ENCODE measurements at places on chromosomes 3 and 15.

DNA sequence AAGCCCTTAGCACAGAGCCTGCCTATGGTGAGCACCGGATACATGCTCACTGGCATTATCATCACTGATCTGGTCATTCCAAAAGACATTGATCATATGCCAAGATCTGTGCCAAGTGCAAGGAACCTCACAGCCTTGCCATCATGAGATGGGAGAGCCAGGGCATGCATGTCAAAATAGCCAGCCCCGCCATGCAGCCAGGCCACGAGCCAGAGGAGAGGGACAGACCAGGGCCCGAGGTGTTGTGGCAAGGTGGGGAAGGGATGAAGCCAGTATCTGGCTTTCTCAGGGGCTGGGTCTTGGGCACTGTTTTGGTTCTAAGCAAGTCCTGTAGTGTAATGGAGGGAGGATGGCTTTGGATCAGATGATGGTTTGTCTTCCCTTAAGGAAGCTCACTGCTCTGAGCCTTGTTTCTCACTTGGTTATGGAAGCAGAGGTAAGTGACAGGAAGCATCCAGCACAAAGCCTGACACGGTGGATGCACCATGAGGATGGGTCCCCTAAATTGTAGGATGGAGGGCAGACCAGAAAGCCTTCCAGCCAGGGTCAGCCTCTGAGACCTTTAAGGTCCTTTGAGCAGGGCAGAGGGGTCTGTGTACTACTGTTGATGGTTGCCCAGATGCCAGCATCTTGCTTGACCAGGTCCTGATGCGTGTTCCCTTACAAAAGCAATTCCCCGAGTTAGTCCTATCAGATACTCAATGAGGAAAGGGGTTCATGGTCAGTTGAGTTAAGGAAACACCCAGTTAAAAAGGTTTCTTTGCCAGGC lies 247.7 kb upstream of the TLE3 start:
- H3K27me3 ChIP-seq: peaks cover 8% of the 10 kb centered on the region
- no peak overlapping the region for H3K4me3 ChIP-seq
- H3K27ac ChIP-seq: no peak overlapping the region
- peaks cover 14% of the 10 kb centered on the region for H3K4me1 ChIP-seq
- no peaks in the 10 kb centered on the region for H3K36me3 ChIP-seq

- H3K4me3 ChIP-seq: peak overlapping the region; percentile 97
- no peaks in the 10 kb centered on the region for H3K27me3 ChIP-seq
- H3K36me3 ChIP-seq: no peaks in the 10 kb centered on the region
- peak overlapping the region; percentile 88 for H3K27ac ChIP-seq
- H3K4me1 ChIP-seq: peaks cover 44% of the 10 kb centered on the region
Observed at GRCh38 chr3:56800130-56800831, 1.5 kb downstream of the ARHGEF3 start.

GRCh38 chr3:129663930-129664646 lies 57.6 kb upstream of the PLXND1 start:
- H3K36me3 ChIP-seq: peaks cover 19% of the 10 kb centered on the region
- H3K4me3 ChIP-seq: no peak overlapping the region
- H3K4me1 ChIP-seq: peaks cover 17% of the 10 kb centered on the region
- H3K27me3 ChIP-seq: no peaks in the 10 kb centered on the region
- no peak for DNase-seq
- H3K27ac ChIP-seq: peak overlapping the region; percentile 97

DNA sequence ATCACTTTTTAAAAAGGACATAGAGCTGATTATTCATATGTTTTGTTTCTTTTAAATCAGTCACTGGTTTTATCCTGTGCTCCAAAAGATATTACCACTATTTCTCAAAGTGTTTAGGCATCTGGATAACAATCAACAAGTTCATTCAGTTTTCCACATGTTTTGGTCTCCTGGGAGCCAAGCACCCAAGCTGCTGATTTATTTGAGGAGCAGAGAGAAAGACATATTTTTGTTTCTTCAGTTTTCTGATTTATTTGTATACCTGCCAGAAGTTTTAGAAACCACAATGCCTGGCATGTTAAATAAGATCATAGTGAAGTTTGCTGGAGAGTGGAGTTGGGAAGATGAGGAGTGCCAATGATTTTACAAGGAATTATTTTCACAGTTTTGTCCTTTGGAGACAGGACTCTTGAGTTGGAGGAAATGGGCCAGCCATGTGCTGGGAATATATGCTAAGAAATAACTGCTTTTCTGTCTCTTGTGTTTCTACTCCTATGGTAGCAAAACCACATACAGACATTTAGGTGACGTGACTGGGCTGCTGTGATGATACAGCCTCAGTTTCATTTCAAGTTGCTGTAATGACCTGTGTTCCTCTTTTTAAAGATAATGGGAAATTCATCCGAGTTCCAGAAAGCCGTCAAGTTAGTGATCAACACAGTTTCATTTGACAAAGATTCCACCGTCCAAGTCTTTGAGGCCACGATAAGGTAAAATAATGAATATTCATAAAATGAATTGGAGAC lies 11.7 kb downstream of the EDEM1 start:
- DNase-seq: no peak
- peaks cover 50% of the 10 kb centered on the region for H3K36me3 ChIP-seq
- no peak overlapping the region for H3K27ac ChIP-seq
- H3K4me3 ChIP-seq: no peak overlapping the region

GRCh38 chr15:40421246-40422157 lies 15.9 kb downstream of the IVD start:
- no peak overlapping the region for H3K27ac ChIP-seq
- DNase-seq: no peak
- H3K4me3 ChIP-seq: no peak overlapping the region
- H3K27me3 ChIP-seq: no peaks in the 10 kb centered on the region
- H3K36me3 ChIP-seq: peaks cover 8% of the 10 kb centered on the region
- H3K4me1 ChIP-seq: peaks cover 9% of the 10 kb centered on the region

DNA sequence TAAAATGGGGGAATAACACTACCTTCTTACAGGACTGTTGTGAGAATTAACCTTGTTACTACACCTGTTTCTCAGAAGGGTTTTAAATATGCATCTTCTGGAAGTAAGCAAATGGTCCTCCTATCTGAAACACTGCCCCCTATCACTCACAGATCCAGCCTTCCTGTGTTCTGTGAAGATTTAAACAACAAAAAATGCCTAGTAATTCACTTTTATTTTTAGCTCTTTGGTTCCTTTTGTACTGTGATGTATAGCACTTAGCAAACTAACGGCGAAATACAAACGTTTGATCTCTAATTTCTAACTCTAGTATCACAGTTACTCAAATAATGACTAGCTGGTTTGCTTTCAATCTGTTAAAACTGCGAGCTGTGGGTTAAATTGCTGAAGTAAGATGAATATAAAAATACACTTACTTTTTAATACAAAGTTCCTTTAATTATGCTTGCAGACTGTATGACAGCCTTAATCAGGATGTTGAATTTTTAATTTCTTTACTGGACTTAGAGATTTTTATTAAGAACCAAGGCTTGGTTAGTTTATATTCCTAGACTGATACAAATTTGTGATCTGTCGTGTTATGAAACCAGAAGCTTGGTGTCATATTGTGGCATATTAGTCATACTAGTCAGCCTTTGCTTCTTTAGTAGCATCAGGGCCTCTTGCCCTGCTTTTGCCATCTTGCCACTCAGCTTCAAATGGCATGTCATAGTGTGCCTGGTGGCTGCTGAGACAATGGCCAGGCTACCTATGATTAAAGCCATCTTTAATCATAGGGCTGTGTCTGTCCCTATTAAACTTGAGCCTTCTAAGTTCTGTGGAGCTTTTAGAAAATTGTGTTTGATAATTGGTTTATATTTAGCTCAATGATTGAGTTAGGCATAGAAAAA lies 9.2 kb downstream of the EIF3J start:
- H3K36me3 ChIP-seq: peaks cover 23% of the 10 kb centered on the region
- no peaks in the 10 kb centered on the region for H3K27me3 ChIP-seq
- H3K4me1 ChIP-seq: peaks cover 21% of the 10 kb centered on the region
- peak overlapping the region; percentile 42 for H3K27ac ChIP-seq

- no peaks in the 10 kb centered on the region for H3K4me1 ChIP-seq
- DNase-seq: no peak
- no peaks in the 10 kb centered on the region for H3K36me3 ChIP-seq
- no peaks in the 10 kb centered on the region for H3K27me3 ChIP-seq
- no peak overlapping the region for H3K4me3 ChIP-seq
Observed at GRCh38 chr3:81029861-81030260, 731.6 kb downstream of the GBE1 start.

DNA sequence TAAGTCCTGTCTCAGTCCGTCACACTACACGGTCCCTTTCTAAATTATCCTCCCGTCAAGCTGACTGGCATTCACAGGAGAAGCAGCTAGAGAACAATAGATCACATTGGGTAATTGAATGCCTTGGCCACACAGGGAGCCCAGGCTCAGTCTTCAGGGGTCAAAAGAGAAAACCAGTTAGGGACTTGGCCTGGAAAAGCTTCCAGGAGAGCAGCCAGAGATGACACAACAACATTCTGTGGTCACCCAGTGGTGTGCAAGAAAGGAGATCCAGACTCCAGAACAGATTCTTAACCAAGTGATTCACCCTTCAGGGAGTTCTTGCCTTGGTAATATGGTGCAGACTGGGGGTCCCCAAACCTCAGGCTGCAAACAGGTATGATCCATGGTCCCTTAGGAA lies 15.9 kb downstream of the ARHGAP31 start:
- H3K27me3 ChIP-seq: no peaks in the 10 kb centered on the region
- no peak for DNase-seq
- H3K4me3 ChIP-seq: no peak overlapping the region
- peaks cover 4% of the 10 kb centered on the region for H3K4me1 ChIP-seq
- H3K27ac ChIP-seq: no peak overlapping the region

GRCh38 chr3:155367506-155367905 lies 74.0 kb upstream of the STRIT1 start:
- H3K4me3 ChIP-seq: no peak overlapping the region
- DNase-seq: no peak
- no peaks in the 10 kb centered on the region for H3K27me3 ChIP-seq

GRCh38 chr3:71673486-71673885 lies 51.7 kb downstream of the EIF4E3 start:
- H3K27me3 ChIP-seq: no peaks in the 10 kb centered on the region
- no peak overlapping the region for H3K27ac ChIP-seq
- no peak for DNase-seq
- H3K36me3 ChIP-seq: no peaks in the 10 kb centered on the region
- H3K4me3 ChIP-seq: no peak overlapping the region
- H3K4me1 ChIP-seq: peaks cover 24% of the 10 kb centered on the region

- peaks cover 19% of the 10 kb centered on the region for H3K4me1 ChIP-seq
- peak overlapping the region; percentile 28 for H3K4me3 ChIP-seq
- peak overlapping the region; percentile 55 for H3K27ac ChIP-seq
- peaks cover 3% of the 10 kb centered on the region for H3K36me3 ChIP-seq
- no peaks in the 10 kb centered on the region for H3K27me3 ChIP-seq
Observed at GRCh38 chr3:71317749-71318457, 265.6 kb downstream of the FOXP1 start.

- H3K27me3 ChIP-seq: no peaks in the 10 kb centered on the region
- no peaks in the 10 kb centered on the region for H3K4me1 ChIP-seq
- H3K36me3 ChIP-seq: no peaks in the 10 kb centered on the region
- DNase-seq: no peak
Observed at GRCh38 chr3:137990427-137990826, 19.5 kb upstream of the CLDN18 start.

DNA sequence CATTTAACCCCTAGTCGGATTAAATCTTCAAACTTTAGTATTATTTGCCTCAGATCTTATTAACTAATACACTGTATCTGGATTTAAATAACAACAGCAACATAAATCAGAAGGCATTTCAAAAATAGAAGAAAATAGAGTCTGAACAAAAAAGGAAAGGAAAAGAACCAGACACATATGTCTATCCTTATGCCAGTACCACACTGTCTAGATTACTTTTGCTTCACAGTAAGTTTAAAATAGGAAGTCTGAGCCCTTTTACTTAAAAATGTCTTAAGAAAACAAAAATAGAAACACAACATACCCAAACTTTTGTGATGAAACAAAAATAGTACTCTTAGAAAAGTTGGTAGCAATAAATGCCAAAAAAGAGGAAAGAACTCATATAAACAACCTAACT lies 1615.8 kb downstream of the SI start:
- H3K4me1 ChIP-seq: no peaks in the 10 kb centered on the region
- H3K36me3 ChIP-seq: no peaks in the 10 kb centered on the region
- no peak overlapping the region for H3K27ac ChIP-seq
- peaks cover 3% of the 10 kb centered on the region for H3K27me3 ChIP-seq
- DNase-seq: no peak
- no peak overlapping the region for H3K4me3 ChIP-seq

DNA sequence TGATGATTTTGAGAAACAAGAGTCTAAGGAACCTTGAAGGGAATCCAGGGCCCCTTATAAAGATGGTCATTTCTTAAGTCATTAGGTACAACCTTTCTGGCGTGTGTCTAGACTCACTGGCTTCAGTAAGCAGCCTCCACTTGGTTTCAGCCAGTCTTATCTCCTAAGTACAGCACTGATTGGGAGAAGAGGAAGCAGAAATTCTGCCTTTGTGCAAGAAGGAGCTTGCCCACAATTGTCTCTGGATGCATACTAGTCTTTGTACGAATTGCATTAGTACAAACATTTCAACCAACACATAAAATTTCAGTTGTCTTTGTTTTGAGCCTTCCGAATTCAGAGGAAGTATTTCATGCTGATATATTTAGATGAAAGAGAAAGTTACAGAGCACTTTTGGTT lies 139.4 kb downstream of the SLCO3A1 start:
- H3K4me1 ChIP-seq: peaks cover 3% of the 10 kb centered on the region
- no peak for DNase-seq
- no peak overlapping the region for H3K27ac ChIP-seq
- H3K36me3 ChIP-seq: no peaks in the 10 kb centered on the region
- H3K4me3 ChIP-seq: no peak overlapping the region

DNA sequence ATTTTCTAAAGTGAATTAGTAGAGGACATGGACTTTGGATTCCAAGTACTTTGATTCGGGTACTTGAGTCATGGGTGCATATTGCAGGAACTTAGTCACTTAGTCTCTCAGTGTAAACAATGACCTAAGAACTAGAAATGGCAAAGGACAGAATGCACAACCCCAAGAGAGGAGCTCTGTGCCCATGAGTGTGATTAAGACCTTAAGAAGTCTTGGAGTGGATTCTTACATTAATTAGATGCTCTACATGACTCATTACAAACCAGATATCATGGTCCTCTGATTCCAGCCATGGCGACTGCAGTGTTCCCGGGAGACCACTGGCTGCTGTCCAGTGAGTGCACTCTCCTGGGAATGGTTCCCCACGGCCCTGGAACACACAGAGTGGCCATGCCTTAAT lies 251.5 kb downstream of the GABRG3 start:
- no peak overlapping the region for H3K27ac ChIP-seq
- H3K4me3 ChIP-seq: no peak overlapping the region
- no peaks in the 10 kb centered on the region for H3K36me3 ChIP-seq
- H3K4me1 ChIP-seq: no peaks in the 10 kb centered on the region

GRCh38 chr15:64713592-64713991 lies 61.8 kb downstream of the RBPMS2 start:
- H3K27me3 ChIP-seq: no peaks in the 10 kb centered on the region
- H3K4me1 ChIP-seq: no peaks in the 10 kb centered on the region
- no peaks in the 10 kb centered on the region for H3K36me3 ChIP-seq
- no peak overlapping the region for H3K4me3 ChIP-seq

GRCh38 chr3:190301591-190301990 lies 20.7 kb downstream of the CLDN1 start:
- no peaks in the 10 kb centered on the region for H3K27me3 ChIP-seq
- no peak overlapping the region for H3K27ac ChIP-seq
- H3K36me3 ChIP-seq: no peaks in the 10 kb centered on the region
- peaks cover 6% of the 10 kb centered on the region for H3K4me1 ChIP-seq
- H3K4me3 ChIP-seq: no peak overlapping the region

- no peak for DNase-seq
- H3K27ac ChIP-seq: peak overlapping the region; percentile 10
- H3K4me1 ChIP-seq: peaks cover 8% of the 10 kb centered on the region
- no peak overlapping the region for H3K4me3 ChIP-seq
Observed at GRCh38 chr3:124964387-124964786, 29.8 kb upstream of the MUC13 start.

Data from type B pancreatic cell (in vitro differentiated cells).